ENCODE measurements at places on chromosomes 2 and 18.

- DNase-seq, result peak; percentile 81
Observed at GRCh38 chr18:45775241-45775676, 50.2 kb upstream of the SIGLEC15 start.

DNA sequence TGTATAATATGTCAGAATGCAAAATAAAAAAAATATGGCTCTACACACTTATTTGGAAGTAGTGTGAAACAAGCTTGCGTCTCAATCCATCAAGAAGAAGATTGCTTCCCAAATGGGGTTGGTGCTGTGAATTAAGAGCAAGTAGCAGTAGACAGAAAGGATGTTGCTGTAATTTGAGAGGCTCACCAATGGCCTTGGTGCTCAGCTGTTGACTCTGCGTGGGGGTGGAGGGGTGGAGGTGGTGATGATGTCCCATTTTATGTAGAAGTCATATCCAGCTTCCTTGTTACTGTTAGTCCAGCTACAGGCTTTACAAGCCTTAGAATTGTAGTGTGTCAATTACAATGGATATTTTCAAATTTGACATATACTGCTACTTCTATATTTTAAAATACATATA is 223.4 kb upstream of the RND3 start:
- DNase-seq, result no peak

GRCh38 chr18:63963615-63964256 is 6.1 kb upstream of the SERPINB8 start:
- peak; percentile 76 for DNase-seq

DNA sequence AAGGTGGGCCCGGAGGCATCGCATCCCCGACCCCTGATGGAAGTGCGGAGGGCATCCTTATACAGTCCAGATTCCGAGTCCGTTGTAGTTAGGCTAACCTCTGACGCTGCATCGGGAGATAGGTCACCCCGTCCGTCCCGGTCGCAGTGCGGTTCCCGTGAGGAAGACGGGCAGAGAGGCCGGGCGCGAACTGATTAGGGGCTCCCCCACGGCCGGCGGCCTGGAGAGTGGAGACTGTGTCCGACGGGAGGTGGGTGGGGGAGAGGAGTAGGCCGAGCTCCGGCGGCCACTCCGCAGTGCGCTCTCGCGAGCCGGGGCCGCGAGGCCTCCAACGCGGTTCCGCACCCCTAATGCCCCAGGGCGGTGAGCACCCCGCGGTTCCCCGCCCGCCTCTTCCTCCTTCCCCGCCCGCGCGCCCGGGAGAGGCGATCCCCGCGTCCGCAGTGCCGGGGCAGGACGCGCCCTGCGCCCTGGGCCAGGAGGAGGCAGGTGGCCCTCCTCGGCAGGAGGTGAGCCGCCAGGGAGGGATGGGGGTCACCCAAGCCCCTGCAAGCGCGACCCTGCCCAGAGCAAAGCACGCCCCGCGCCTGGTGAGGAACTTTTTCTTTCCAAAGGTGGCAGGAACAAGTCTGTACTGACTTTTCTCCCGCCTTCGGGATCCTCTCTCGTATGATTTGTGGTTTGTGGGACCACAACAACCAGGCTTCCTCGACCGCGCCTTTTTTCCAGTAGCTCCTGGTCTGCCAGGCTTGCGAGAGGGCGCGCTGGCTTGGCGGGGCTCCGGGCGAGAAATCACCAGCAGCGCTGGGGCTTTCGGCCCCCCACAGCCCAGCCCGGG is 1.4 kb upstream of the SP5 start:
- peak; percentile 78 for DNase-seq

GRCh38 chr2:172021074-172021931 is 21.6 kb downstream of the METAP1D start:
- peak; percentile 56 for DNase-seq

DNA sequence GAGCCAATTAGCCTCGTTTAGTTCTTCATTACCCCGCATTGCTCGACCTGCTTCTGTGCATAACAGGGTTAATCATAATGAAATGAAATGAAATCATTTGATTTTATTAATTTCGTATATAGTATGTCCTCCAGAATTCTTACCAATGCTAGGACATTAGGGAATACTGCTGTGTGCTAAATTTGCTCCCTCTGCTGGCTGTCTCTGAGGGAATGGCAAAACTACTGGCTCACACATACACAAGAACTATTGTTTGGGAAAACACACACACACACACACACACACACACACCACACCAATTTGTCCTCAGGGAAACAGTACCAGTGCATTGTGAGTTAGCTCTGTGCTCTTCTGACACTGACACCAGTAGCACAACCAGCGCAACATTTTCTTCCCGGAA is 273.3 kb upstream of the TCF4 start:
- DNase-seq, result peak; percentile 73

- DNase-seq, result no peak
Observed at GRCh38 chr2:33029459-33029858, 82.7 kb downstream of the LTBP1 start.

GRCh38 chr18:38895560-38895959 is 1330.0 kb upstream of the CELF4 start:
- no peak for DNase-seq

- no peak for DNase-seq
Observed at GRCh38 chr2:169343202-169343601, 19.1 kb downstream of the LRP2 start.
